ENCODE measurements at places on chromosomes 3 and 15.

DNA sequence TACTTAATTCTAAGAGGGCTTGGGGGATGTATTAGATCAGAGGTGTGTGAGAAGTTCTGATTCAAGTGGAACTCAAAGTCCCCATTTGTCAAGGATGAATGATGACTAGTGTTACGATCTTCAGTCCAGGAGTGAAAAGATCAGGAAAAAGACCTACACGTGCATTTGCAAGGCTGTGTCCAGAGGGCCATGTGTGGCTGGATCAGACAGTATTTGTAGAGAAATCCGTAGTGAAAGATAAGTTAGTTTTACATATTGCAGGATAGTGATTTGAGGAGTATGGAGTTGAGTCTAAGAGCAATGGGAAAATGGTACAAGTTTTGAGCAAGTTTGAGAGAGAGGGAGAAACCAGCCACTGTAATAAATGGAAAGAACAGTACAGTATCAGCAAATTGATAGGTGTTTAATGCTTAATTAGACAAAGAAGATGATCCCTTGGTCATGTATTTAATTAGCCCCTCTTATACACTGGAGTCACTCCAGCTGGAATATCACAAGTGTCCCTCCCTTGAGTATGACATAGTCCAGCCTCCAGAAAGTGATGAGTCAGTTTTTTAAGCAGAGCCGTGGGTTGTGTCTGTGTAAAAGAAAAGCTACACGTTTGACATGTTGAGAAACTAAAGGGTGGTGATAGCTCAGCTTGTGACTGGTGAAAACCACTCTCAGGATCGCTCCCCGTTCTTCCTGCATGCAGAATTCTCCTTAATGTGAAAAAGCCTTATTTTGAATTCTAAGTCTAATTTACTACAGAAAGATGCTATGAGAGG, 348.8 kb downstream of the ROBO1 start:
- DNase-seq: no peak

DNA sequence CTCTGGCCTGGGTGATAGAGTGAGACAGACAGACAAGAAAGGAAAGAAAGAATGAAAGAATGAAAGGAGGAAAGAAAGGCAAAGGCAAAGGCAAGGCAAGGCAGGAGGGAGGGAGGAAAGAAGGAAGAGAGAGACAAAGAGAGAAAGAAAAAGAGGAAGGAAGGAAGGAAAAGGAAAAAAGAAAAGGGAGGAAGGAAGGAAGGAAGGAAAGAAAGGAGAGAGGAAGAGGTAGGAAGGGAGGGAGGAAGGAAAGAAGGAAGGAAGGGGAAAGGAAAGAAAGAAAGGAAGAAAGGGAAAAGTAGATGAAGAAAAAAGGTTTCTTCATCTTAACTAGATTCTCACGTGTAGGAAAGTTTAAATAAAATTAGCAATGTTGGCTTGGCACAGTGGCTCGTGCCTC, 142.2 kb downstream of the GREM1 start:
- DNase-seq: no peak

- DNase-seq: no peak
These were observed 552.8 kb downstream of the FOXP1 start for GRCh38 chr3:71030748-71031147.

DNA sequence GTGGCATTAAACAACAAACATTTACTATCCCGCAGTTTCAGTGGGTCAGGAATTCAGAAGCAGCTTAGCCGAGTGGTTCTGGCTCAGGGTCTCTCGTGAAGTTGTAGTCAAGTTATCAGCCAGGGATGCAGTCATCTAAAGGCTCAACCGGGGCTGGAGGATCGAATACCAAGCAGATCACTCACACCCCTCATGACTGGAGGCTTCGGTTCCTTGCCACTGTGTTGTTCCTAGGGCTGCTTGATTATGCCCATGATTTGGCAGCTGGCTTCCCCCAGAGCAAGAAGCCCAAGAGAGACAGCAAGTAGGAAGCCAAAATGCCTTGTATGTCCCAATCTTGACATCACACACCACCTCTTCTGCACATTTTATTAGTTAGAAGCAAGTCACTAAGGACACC, 33.9 kb upstream of the CDCP1 start:
- DNase-seq: no peak

- no peak for DNase-seq
These were observed 315.1 kb upstream of the CBLB start for GRCh38 chr3:106183762-106184391.

DNA sequence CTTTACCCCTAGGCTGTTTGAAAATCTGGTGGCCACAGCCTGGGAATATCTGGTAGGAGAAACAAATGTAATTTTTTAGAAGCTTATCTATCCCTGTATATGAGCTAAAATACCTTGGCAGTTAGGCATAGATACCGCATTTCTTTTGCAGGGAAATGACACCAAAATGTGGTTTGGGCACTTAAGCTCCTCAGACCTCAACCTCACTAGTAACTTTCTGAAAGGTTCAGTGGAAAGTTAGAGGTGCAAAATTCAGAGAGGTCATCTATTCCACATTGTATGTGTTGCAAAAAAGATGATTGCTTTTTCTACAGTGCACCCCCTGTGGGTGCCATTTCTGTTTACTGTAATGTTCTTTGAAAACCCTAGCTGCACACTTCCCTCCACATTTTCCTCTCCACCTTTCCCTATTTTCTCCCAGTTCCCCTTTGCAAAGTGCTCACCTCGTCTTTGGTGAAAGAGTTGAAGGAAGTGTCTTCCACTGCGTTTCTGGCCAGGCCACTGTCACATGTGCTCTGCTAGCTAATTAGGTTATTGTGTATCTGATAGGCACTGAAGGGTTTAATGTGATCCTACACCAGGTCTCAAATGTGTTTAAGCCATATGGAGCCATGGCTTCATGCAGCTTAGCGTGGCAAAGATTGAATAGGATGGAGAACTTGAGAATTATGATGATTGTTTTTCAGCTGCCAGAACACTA, 1.3 kb downstream of the SACM1L start:
- DNase-seq: no peak
